ENCODE measurements at places on chromosomes 6 and 20.
A peak's percentile ranks its signal among the peaks of the same experiment; 100 is the strongest.

DNA sequence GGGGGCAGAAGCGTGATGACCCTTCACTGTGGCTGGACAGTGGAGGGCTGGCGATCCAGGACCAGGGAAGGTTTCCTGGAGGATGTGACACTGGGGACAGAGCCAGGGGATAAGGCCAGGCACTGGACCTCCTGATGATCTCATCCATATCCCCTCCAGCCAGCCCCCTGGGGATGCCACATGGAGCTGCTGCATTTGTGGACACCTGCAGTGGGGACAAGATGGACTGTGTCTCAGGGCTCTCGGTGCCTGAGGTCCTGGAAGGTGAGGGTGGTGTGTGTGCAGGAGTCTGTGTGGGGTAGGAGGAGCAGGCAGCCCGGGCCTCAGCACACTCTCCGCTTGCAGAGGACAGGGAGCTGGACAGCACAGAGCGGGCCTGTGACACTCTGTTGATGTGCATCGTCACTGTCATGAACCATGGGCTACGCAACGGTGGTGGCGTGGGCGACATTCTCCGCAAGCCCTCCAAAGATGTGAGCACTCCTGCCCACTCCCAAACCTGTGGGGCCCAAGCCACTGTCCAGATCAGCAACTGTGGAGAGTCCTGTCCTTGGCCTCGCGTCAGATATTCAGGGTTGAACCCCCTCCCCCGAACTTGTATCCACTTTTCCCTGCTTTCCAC, 19.9 kb downstream of the UQCC2 start:
- no peak for DNase-seq

- DNase-seq: no peak
Measured at GRCh38 chr6:45438151-45438550, 60.4 kb upstream of the SUPT3H start.

DNA sequence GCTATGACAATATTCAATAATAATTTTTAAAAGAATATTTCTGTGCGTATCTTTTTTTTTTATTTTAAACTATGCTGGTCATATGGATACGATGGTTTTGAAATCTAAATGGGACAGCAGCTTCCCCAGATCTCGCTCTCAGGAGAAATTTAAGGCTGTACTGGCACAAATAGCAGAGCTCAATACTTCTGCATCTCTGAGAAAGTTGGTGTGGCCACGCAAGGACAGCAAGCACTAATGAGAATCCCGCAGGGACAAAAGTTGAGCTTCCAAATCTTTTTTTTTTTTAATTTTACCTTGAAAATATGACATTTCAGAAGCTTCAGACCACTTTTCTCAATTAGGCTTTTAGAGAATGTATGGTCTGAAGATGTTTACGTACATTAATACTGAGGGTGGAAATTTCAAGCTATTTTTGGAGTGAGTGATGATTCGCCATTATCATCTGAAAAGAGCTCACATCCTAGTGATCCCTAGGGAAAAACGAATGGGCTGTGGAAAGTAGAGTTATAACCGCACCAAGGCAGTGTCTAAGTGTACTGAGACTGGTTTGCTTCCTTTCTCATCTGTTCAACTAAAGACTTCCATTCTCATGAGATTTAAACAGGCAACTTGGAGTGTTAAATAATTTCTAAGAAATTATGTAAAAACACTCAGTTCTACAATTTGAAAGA, 840.0 kb downstream of the C6orf118 start:
- no peak for DNase-seq

DNA sequence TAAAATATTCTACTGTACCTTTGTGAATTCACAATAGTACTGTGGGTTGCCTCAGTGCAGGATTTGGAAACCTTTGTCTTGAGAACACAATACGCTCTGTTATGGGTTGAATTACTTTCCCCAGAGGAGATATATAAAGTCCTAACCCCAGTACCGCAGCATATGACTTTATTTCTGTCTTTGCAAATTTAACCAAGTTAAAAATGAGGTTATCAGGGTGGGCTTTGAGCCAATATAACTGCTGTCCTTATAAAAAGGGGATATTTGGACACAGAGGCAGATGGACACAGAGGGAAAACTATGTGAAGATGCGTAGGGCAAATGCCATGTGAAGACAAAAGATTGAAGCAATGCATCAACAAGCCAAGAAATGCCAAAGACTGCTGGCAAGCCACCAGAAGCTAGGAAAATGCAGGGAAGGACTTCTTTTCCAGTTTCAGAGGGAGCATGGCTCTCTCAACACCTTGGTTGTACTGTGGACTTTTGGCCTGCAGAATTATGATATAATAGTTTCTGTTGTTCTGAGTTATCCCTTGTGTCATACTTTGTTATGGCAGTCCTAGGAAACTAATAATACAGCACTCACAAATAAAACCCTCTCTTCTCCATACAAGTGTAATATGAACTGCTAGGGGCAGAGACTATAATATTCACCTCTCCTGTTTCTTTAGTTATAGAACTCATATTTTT, 292.6 kb upstream of the SPTLC3 start:
- no peak for DNase-seq

DNA sequence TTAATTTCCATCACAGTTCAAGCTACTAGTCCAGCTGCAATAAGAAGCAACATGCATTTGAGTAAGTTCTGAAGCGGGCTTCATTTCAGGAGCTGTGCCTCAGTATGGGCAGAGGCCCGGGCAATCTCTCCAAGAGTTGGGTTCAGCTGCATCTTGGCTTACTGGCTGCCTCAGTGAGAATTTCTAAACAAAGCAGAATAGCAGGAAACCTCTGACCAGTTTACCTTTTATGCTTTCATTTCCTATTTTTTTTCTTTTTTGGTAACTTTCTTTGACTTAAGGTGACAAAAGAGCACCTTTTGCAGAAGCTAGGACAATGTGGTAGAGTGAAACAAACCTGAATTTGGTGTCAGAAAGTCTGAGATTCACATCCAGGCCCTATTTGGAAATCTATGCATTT, 51.0 kb upstream of the FBXO30 start:
- DNase-seq: no peak

- no peak for DNase-seq
Measured at GRCh38 chr20:63465380-63466249, 6.8 kb downstream of the KCNQ2 start.

GRCh38 chr6:150906641-150907326, 41.3 kb downstream of the MTHFD1L start:
- DNase-seq: no peak

DNA sequence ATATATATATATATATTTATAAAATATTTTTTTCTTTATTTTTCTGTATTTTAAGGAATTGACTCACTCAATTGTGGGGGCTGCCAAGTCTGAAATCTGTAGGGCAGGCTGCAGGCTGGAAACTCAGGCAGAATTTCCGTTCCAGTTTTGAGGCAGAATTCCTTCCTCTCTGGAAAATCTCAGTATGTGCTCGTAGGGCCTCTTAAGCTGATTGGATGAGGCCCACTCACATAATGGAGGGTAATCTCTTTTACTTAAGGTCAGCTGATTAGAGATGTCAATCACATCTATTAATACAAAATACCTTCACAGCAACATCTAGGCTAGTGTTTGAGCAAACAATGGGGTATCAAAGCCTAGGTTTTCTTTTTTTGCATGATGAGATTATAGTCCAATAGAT, 244.7 kb upstream of the RNF24 start:
- no peak for DNase-seq

DNA sequence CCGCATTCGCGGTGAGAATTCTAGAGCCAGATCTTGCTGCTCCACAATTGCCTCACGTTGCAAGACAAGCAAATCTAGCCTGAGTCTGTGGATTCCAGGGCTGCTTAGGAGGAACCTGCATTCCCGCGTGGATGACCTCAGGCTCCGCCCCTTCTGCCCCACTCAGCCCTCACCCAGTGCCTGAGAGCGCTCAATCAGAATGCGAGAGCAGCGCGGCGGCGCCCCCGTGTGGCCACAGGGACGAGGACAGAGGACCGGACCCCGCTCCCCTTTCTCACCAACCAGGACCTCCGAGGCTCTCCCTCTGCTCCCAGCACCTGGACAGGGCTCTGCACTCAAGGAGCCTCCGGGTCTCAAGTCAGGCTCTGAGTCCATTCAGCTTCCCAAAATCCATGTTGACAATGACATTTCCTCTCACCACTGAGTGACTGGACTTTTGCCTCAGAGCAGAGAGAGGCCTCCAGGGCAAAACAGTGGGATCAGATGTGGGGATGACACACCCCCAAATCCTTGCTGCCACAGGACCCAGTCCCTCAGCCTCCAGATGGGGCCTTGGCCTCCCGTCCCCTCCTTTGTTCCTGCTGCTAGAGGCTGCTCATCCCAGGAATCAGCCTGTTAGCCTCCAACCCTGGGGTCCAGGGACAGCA, 52.0 kb downstream of the RPP21 start:
- DNase-seq: peak; percentile 62

DNA sequence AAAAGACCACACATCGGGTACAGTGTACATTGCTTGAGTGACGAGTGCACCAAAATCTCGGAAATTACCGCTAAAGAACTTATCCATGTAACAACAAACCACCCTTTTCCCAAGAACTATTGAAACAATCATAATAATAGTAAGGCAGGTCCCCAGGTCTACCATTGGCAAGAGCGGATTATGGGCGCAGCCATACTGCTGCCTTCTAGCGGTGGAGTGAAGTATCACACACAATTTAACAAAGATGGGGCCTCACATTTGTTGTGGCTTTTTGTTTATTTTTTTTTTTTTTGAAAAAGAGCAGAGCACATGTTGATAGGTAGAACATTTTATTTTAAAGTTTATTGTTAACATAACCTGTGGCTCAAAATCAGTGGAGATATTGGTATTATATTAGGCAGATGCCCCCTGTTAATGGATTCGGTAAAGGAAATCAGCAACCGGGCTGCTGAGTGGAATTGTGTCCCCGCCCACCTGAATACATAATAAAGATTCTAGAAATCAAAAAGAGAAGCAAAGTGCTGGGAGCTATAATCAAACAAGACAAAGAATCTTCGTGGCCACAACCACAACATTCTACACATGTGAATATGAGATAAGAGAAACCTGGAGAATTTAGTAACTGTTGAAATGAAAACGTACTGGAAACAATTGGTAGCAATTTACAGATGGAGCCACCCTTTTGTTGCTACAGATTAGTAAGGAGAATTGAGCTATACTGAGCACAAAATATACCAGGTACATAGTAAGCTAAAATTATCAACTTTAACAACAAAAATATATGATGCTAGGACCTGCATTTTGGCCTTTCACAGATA, 94.2 kb upstream of the EXOC2 start:
- DNase-seq: no peak

DNA sequence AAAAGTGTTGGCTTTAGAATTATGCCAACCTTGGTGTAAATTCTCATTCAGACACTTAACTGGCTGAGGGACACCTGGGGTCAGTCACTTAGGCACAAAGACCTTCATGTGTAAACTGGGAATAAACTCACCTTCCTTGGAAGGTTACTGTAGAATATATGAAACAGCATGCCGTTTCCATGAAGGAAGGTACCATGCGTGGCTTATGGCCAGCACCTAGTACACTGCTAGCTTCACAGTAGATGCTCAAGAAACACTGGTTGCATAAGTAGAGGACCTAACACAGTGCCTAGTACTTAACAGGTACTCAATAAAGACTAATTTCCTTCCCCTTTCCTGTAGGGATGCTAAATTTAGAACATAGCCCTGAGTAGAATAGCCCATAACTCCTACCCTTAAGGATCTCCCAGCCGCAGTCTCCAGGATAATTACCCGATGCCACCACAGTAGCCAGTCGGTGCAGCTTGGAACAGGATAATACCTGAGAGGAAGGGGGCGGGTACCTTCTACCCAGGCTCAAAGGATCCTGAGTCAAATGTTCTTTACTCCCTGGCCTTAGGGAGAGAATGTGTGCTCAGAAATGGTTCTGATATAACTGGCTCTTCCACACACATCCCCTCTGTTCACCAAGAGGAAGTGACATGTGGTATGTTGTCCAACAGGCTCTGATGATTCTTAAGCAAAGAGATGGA, 3.6 kb downstream of the BCL2L1 start:
- DNase-seq: no peak

DNA sequence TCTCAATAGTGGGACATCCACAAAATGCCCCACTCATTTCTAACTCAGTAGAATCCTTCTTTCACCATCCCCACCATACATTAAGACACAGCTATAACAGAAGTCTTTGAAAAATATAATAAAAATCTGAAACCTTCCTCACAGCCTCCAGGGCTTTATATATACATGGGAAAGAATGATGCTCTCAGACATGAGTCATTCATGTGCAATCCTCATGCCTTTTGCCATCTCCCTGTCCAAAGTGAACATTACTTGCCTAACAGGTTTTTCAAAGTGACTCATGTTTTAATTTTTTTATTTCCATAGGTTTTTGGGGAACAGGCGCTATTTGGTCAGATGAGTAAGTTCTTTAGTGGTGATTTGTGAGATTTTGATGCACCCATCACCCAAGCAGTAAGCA, 162.7 kb downstream of the RALGAPA2 start:
- DNase-seq: no peak

DNA sequence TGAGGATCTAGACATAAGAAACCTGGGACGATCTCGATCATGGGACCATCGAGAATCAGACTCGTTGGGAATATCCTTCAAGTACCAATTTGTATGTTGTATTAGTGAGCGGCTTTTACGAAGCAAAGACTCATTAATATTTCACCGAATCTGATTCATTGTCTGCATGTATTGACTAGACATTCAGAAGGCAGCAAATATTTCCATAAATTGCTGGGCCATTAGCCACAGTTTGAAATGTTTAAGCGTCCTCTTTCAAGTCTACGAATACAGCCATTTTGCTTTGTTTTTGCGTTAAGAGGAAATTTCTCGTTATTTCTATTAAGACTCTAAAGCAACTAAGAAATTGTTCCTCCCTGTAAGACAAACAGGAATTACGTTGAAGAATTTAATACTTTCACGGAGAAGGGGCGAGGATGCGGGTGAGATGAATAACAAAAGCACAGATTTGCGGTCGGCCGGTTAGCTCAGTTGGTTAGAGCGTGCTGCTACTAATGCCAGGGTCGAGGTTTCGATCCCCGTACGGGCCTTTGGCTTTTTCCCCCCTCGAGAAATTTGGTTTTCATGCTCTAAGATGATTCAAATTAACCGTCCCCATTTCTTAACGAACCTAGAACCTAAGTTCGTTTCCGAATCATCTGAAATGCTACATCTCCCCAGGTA, 18.5 kb downstream of the POM121L2 start:
- DNase-seq: no peak

DNA sequence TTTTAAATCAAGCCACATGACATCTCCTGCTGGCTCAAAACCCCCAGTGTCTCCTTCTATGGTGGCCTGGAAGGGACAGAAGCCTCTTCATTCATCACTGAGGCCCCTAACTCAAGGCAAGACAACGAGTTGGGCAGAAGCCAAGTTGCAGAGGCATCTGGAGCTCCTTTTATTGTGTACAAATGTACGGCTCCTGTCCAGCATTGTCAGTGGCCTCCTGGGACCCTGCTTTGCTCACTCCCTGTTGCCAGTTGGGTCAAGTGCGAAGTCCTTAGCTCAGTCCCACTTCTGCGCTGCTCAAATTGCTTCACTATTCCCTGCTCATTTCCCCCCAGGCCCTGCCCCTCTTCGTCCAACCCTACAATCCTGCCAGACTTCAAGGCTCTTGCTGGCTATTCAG, 181.2 kb upstream of the PMEPA1 start:
- no peak for DNase-seq

DNA sequence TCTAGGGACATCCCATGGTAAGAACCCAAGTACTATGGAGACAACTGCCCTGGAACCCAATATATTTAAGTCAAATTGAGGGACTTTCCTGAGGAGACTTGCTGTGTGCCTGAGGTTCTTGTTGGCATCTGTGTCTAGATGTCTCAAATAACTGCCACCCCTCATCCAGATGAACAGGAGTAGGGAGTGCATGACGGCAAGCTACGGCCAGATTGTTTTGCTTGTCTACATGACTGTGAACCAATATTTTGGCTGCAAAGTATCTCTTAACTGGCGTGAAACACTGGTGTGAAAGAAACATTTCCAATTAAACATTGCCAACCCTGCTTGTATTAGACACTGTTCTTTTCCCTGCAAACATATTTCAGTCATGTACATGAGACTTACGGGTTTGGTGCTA, 52.4 kb upstream of the SIM1 start:
- DNase-seq: no peak

Measured in stimulated activated CD8-positive, alpha-beta memory T cell treated with anti-CD3 and anti-CD28 coated beads, Interleukin-15, amount 100 ng/mL, for 4 hours (primary cell).